ENCODE measurements at places on chromosomes 7 and 10.
A peak's percentile ranks its signal among the peaks of the same experiment; 100 is the strongest.

DNA sequence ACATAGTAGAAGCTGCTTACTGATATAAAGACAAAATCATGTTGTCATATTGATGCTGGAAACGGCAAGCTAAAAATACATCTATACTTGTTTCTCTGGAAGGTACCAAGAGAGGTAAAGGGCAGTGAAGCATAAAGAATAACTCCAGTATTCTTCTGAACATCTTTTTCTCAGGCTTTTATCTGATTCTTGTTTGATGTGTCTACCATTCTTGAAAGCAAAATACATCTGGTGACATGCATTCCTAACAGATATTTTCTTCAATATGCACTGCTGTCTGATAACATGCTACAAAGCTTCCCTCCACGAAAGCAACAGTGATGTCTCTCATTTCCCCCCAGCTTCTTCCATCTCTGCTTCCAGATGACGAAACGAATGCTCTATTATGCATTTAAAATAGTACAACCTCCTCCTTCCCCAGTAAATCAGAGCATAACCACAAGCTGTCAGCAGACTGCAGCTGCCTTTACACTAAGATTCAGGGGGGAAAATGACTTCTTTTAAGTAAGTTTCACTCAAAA is 100.8 kb downstream of the ARHGAP21 start:
- H3K4me3 ChIP-seq, result no peak overlapping the region
- peak; percentile 32 for DNase-seq
- no peak overlapping the region for H3K27ac ChIP-seq
- no peaks in the 10 kb centered on the region for H3K27me3 ChIP-seq
- H3K36me3 ChIP-seq, result no peaks in the 10 kb centered on the region

DNA sequence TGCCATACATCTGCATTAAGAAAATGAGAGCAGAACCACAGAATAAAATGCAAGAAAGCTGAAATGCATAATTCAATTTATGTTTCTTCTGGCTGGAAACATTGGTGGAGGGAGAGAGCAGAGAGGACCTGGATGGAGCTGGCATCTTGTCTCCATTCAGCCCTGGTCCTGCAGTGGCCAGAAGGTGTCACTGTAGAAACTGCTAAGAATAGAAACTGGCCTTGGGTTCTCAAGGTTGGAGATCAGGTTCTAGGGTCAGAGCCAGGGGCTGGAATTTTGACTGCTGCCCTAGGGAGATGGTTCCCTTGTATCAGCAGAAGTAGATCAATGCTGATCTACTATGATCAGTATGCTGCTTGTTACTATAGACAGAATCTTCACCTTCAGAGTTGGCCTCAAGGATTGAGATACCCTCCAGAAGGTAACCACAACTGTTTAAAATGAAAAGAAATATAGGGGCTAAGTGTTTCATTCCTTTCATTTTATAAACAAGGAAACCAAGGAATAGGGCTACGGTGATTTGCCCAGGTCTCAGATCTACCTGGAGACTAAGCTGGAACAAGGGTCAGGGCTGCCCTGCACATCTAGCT is 13.1 kb downstream of the TAS2R41 start:
- no peaks in the 10 kb centered on the region for H3K36me3 ChIP-seq
- no peak overlapping the region for H3K27ac ChIP-seq

- no peaks in the 10 kb centered on the region for H3K36me3 ChIP-seq
- no peaks in the 10 kb centered on the region for H3K4me1 ChIP-seq
- H3K4me3 ChIP-seq, result no peak overlapping the region
- H3K27ac ChIP-seq, result no peak overlapping the region
- no peak for DNase-seq
Measured at GRCh38 chr7:105857009-105857952, 19.1 kb downstream of the ATXN7L1 start.

DNA sequence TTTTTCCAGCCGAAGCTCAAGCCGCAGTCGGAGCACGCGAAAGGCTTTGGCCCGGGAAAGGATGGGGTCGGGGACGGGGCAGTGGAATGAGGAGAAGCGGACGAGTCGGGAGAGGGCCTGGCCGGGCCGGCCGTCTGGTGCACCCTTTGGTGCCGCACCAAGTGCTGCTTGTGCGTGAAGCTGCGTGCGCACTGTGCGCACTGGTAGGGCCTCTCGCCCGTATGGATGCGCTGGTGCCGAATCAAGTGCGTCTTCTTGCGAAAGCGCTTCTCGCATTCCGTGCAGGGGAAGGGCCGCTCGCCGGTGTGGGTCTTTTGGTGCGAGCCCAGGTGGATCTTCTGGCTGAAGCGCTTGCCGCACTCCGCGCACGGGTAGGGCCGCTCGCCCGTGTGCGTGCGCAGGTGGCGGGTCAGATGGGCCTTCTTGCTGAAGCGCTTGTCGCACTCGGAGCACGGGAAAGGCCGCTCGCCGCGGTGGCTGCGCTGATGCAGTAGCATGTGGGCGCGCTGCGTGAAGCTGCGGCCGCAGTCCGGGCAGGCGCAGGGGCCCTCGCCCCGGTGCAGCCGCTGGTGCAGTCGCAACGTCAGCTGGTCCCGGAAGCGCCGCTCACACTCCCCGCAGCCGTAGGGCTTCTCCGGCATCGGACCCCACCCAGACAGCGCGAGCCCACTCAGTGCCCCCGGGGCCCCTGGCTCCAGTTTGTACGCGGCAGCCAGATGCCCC is 7.8 kb downstream of the ZNF467 start:
- H3K4me1 ChIP-seq, result peaks cover under 1% of the 10 kb centered on the region
- no peak overlapping the region for H3K4me3 ChIP-seq
- H3K27ac ChIP-seq, result no peak overlapping the region
- peaks cover 18% of the 10 kb centered on the region for H3K27me3 ChIP-seq
- DNase-seq, result no peak
- peaks cover 55% of the 10 kb centered on the region for H3K36me3 ChIP-seq

DNA sequence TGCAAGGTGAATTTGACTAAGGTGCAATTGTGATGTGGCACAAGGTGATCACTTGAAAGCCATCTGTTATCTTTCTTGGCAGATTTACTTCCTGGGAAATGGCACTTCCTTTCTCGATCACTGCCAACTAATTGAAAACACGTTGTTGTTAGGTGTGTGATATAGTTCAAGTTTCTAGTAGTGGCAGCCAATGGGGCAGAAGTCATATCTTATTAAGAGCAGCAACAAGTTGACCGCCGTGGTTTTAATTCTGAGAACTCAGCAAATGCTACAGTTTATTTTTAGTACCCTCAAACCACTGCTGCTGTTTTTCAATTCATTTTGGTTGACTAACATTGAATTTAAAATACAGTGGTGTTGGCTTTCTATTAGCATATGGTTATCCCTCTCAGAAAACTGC is 1.6 kb downstream of the CHN2 start:
- no peak overlapping the region for H3K27ac ChIP-seq
- peaks cover 20% of the 10 kb centered on the region for H3K4me1 ChIP-seq
- no peaks in the 10 kb centered on the region for H3K27me3 ChIP-seq
- no peak overlapping the region for H3K4me3 ChIP-seq
- peak; percentile 25 for DNase-seq

GRCh38 chr7:30743371-30744074 is 8.4 kb upstream of the INMT start:
- H3K27me3 ChIP-seq, result no peaks in the 10 kb centered on the region
- no peaks in the 10 kb centered on the region for H3K36me3 ChIP-seq
- H3K4me1 ChIP-seq, result no peaks in the 10 kb centered on the region
- no peak for DNase-seq
- no peak overlapping the region for H3K4me3 ChIP-seq

Data from stomach (tissue), 19 donors.